ENCODE measurements at places on chromosomes 2 and 18.
A peak's percentile ranks its signal among the peaks of the same experiment; 100 is the strongest.

GRCh38 chr2:169509955-169510354 lies 453 bp downstream of the KLHL41 start:
- DNase-seq: no peak

GRCh38 chr2:100422320-100423055 lies 5.0 kb upstream of the CHST10 start:
- DNase-seq: peak; percentile 28

GRCh38 chr18:65091744-65092329 lies 659.0 kb upstream of the CDH7 start:
- peak; percentile 36 for DNase-seq

DNA sequence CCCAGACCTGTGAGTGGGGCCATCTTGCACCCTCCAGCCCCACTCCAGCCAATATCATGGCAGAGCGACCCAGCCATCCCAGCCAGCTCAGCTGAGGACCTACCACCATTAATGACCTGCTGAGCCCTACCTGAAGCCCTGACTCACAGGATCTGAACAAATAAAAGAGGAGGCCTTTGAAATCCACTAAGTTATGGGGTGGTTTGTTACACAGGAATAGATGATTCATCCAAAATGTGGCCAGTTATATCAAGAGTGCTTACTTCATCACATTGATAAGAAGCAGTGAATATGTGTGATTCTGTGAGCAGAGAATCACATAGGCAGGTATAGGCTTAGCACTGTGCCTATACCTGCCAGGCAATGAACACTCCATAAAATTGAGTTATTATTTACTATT lies 34.7 kb upstream of the FAM124B start:
- no peak for DNase-seq

GRCh38 chr2:145351864-145352425 lies 832.0 kb upstream of the ZEB2 start:
- no peak for DNase-seq

GRCh38 chr2:96082211-96083063 lies 33.9 kb downstream of the ADRA2B start:
- no peak for DNase-seq

GRCh38 chr2:136436936-136437335 lies 319.0 kb upstream of the CXCR4 start:
- no peak for DNase-seq

- DNase-seq: peak; percentile 88
Measured at GRCh38 chr2:217729421-217730053, 273.3 kb downstream of the TNS1 start.

DNA sequence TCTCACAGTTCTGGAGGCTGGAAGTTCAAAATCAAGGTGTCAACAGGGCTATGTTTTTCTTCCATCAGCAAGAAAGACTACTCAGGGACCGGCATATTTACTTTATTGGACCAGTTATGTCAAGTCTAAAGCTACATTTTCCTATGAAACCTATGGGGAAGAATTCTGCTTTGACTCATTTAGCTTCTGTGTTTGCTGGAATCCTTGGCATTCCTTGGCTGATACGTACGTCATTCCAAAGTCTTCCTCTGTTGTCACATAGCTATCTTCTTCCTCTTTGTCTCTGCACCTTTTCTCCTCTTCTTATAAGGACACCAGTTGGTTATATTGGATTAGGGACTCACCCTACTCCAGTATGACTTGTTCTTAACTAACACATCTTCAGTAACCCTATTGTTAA lies 137.4 kb upstream of the FBXO11 start:
- DNase-seq: no peak

- peak; percentile 77 for DNase-seq
Measured at GRCh38 chr2:237662671-237663093, 35.3 kb downstream of the LRRFIP1 start.

DNA sequence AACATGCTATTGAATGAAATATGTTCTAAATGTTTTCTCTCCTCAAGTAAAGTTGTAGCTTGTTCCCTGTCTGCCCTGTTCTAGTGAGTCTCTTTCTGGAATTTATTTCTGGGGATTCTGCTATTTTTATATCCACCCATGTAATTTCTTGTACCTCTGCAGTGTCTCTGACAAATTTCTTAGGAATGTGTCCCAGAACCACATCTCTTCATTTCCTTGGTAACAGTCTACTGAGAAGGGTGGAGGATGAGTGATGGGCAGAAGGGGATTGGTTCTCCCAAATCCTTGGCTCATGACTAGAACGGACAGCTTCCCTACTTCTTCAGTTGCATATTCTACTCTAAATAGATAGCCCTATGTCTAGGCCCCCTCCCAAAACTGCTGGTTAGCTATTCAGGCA lies 490.6 kb upstream of the LINC00305 start:
- DNase-seq: peak; percentile 80

All from fibroblast of skin of abdomen (primary cell).